ENCODE measurements at places on chromosomes 11 and 22. TPM values are rescaled to one million over a fixed set of nuclear protein-coding genes. Genes with fewer than 3 reads are reported as not detected.

Gene CBLIF
- not detected for total RNA-seq

Gene SYT13
- total RNA-seq, result under 0.01 TPM

Gene DAGLA
- 2.9 TPM for total RNA-seq

Gene OR52I1
- not detected for total RNA-seq

Gene APOA4
- not detected for total RNA-seq

Gene VWCE
- total RNA-seq, result 6.2 TPM

Gene DGAT2
- total RNA-seq, result 3.6 TPM

Gene HSPB2
- 2.1 TPM for total RNA-seq

Gene TSSK2
- not detected for total RNA-seq

Gene MRPL40
- 34.4 TPM for total RNA-seq

Gene PANX3
- not detected for total RNA-seq

Gene HOATZ
- total RNA-seq, result not detected

Gene IL17REL
- not detected for total RNA-seq

Gene NLRP14
- under 0.01 TPM for total RNA-seq

Gene ANO9
- under 0.01 TPM for total RNA-seq

Gene VSIG2
- not detected for total RNA-seq
